ENCODE measurements at places on chromosomes 2 and 18. TPM values are rescaled to one million over a fixed set of nuclear protein-coding genes. Genes with fewer than 3 reads are reported as not detected.

DNA sequence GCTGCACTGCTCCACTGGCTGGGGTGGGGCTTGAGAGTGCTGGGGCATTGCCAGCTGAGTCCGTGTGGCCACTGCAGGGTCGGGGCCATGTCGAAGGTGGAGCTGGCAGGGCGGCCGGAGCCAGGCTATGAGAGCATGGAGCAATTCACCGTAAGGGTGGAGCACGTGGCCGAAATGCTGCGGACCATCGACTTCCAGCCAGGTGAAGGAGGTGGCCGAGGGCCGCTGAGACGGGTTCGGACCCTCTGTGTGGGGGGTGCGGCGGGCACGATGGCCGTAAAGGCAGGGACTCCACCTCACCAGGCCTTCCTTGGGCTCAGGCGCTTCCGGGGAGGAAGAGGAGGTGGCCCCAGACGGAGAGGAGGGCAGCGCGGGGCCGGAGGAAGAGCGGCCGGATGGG lies 2.1 kb downstream of the UCN start:
- DNase-seq = no peak

- DNase-seq = no peak
Measured at GRCh38 chr2:21356857-21357255, 233.1 kb downstream of the TDRD15 start.

DNA sequence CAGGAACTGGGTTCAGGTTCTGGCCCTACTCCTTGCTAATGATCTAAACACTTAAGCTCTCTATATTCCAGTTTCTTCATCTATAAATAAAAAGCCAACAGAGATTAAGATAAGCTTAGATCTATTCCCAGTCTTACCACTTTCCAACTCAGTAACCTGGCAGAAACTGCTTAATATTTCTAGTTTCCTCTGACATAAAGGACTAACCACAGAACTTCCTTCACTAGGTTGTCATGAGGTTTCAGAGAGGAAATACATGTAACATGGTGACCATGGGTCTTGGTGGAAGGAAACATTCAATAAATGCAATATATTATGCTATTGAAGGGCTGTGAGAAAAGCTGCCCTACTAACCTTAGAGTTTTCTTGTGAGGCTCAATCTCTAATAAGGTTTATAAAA lies 114.4 kb upstream of the PDE1A start:
- no peak for DNase-seq

DNA sequence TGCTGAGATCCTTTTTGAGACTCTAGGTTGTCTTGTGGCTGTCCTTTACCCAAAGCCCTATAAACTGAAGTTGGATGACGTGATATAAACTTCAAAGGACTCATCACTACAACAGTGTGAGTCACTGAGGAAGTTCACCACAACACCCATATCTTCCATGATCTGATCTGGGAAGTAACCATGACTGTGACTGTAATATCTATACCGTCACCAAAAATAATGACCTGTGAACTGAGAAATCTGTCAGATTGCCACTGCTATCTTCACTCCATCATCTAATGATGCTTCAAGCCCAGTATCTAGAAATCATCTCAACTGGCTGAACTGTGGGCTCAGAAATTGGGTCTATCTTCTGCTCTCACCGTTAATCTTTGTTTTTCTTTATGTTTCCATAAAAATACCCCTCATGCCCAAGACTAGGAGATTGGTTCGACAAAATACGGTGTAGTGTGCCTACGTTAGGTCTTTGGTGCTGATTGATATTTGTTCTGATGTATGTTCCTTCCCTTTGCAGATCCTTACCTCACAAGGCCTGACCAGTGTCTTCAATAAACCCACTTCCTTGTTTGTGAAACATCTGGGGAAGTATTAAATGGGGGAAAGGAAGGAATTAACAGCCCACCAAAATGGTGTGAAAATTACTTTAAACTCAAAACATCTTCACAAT lies 78.2 kb downstream of the MYL12B start:
- DNase-seq = no peak

GRCh38 chr2:199147216-199147615 lies 310.5 kb downstream of the SATB2 start:
- no peak for DNase-seq

DNA sequence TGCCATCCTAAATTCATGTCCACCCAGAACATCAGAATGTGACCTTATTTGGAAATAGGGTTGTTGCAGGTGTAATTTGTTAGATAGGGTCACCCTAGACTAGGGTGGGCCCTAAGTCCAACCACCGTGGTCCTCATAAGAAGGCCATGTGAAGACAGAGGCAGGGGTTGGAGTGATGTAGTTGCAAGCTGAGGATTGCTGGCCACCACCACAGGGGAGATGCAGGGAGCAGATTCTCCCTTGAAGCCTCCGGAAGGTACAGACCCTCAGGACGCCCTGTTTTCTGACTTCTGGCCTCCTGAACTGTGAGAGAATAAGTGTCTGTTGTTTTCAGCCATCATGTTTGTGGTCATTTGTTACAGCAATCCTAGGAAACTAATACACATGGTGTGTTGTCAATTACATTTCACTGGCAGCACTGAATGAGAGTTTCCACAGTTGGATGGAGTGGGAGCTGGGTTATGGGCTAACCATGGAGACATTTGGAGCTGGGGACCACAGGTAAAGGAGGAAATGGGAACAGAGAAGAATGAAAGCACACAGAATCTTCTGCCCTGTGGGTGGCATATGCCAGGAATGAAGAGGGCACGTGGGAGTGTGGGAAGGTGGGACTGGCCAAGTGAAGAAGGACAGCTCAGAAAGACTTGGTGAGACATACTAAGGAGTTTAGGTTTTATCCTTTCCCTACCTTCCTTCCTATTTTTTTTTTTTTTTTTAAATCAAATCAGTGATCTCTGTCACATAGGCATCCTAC lies 266.0 kb downstream of the MYCN start:
- no peak for DNase-seq

GRCh38 chr2:30456106-30456505 lies 9.1 kb downstream of the LCLAT1 start:
- DNase-seq = no peak

DNA sequence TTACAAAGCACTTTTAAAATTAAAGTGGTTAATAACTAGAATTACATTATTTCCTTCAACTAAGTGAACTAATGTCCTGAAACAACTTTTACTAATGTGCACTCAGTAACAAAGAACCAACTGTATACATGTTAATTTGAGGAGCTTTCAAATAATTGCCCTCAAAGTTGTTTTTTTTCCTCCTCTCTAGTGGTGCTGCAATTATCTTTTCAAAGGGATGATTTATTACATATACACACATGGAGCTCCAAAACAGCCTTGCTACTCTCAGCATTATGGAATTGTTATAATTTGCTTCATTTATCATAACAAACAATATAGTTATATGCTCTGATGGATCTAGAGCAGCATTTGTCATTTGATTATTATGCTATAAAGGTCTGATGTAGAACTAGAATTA lies 246.3 kb upstream of the RASGRP3 start:
- DNase-seq = no peak

GRCh38 chr18:8286303-8286702 lies 322.9 kb upstream of the RAB12 start:
- no peak for DNase-seq

DNA sequence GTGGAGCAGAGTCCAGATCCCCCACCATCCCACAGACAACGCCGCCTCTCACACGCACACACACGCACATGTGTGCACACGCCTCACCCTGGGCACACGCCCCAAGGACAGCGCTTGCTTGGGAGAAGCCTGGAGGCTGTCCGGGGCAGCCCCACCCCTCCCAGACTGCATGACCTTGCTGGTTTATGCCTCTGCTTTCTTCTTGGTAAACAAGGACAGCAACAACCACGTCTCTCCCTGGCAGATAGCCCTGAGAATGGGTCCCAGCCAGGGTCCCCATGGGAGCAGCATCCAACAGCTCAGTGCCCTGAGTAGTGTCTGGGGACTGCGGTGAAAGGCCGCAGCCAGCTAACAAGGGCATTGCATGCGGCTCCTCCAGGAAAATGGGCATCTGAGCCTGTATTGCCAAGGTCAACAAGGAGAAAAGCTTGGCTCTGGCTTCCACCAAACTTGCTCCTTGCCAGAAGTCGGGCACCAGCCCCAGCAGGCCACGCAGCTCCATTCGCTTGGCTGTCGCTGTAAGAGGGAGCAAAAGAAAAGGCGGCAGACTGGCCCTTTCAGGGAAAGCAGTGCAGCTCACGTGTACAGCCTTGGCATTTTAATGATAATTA lies 234.6 kb downstream of the EIPR1 start:
- DNase-seq = no peak

- no peak for DNase-seq
Measured at GRCh38 chr2:217843324-217843723, 159.5 kb downstream of the TNS1 start.

DNA sequence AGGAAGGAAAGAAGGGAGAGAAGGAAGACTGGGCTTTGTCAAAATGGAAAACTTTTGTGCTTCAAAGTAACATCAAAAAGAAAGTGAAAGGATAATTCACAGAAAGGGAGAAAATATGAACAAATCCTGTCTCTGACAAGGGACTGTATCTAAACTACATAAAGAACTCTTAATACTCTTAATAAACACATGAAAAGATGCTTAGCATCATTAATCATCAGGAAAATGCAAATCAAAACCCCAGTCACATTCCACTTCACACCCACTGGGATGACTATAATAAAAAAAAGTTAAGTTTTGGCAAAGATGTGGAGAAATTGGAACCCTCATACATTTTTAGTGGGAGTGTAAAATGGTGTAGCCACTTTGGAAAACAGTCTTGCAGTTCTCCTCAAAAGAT lies 11.8 kb upstream of the ZFP36L2 start:
- no peak for DNase-seq

- no peak for DNase-seq
Measured at GRCh38 chr18:45066210-45066609, 385.5 kb downstream of the SETBP1 start.

GRCh38 chr2:83115606-83116005 lies 1343.5 kb downstream of the SUCLG1 start:
- DNase-seq = no peak

DNA sequence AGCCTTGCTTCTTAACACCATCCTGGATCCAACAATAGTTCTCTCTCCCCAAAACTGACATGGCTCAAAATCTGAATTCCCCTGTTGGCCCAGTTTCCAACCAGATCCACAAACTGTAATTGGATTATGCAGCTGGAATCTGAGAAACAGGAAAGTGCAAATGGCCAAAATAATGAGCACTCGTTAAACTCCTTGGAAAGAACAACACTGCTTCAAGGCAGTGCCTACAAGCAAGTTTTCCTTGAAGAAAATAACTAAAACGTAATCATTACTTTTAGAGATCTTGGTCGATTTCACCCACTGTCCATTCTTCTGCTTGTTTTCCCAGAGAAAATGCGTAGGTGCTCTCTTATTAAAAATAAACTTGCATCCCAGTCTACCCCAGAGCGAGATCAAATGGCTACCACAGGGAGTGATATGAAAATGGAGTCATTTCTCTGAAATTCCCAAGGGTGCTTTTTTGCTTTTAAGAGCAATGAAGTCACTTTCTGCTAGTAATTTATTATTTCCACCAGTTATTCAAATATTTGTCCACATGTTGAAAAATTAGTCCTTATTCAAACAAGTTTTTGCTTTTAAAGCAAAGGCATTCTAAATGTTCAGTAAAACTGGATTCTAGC lies 264.2 kb downstream of the C1D start:
- DNase-seq = no peak

DNA sequence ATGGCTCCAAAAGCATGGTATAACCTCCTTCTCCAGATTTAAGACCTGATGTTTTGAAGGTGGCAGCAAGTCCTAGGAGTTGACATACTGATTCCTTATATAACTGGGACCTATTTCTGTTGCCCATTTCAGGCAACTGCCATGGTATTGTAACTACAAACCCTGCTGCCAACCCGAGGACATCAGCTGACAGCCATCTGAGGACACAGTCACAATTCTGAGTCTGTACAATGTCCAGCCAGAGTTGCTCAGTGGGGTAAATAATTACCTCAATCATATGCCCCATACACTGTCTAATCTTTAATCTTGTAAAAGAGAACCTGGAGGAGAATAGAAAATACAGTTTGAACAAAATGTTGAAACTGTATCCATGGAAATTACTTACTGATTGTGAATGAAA lies 8.7 kb upstream of the GAREM2 start:
- DNase-seq = no peak

DNA sequence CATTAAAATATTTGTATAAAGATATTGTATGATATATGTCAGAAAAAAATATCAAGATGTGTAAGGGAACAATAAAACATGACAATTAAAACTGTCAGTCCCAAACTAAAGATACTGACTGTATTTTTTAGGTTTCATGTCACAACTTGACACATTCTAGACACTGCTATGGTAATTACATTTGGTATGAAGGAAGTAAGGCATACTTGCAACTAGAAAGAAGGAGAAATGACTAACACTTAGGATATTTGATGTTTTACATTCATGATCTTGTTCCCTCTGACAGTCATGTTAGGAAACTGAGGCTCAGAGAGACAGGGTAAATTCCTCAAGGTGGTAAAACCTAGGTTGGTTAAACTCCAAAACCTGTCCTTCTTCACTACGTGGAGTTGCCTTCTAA lies 68.3 kb downstream of the TMEFF2 start:
- no peak for DNase-seq

- no peak for DNase-seq
Measured at GRCh38 chr18:45482286-45482685, 133.0 kb upstream of the SLC14A2 start.

- DNase-seq = no peak
Measured at GRCh38 chr18:64322189-64322588, 173.3 kb upstream of the LINC00305 start.

DNA sequence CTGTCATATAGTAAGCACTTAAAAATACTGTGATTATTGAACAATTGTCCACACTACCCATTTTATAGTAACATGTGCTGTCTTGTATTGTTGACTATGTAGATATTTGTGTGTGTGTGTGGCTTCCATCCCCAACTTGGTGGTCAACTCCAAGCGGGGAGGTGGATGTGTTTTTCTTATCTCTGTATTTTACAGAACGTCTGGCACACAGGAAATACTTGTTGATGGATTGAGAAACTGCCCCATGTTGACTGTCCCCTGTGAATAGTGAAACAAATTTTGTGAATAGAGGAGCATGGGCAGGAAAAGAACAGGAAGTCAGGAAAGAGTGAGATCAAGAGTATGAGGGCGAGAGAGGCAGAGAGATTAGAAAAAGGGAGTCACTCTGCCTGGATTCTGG lies 83.6 kb downstream of the CELF4 start:
- DNase-seq = no peak

DNA sequence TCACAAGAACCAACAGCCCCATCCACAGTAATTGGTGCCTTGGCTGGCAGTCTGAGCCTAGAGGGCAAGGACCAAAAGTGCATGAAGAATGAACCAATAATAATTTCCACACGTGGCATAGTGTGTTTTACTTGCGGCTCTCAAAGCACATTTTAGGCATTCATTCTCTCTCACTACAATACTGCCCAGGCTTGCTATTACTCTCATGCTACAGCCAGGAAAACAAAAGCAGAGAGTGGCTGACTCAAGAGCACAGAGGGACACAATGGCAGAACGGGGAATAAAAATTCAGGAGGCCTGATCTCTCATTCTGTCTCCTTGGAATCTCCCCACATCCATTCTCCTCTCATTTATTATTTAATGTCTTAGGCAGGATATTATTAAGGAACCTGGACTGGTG lies 57.0 kb upstream of the NOL4 start:
- no peak for DNase-seq

TEX44 gene
- total RNA-seq = not detected

SPHKAP gene
- total RNA-seq = not detected

ROCK2 gene
- 18.9 TPM for total RNA-seq

FAP gene
- 6.5 TPM for total RNA-seq

RTN4 gene
- 122 TPM for total RNA-seq

UGT1A5 gene
- total RNA-seq = 9.7 TPM

TBR1 gene
- total RNA-seq = not detected

TANC1 gene
- total RNA-seq = 47.9 TPM

EMX1 gene
- total RNA-seq = not detected

UGT1A3 gene
- 3.1 TPM for total RNA-seq

ORC2 gene
- 6.2 TPM for total RNA-seq

KLF7 gene
- total RNA-seq = 18.1 TPM

All from esophagus squamous epithelium (tissue), 5 donors.